ENCODE measurements at places on chromosomes 13 and 19. TPM values are rescaled to one million over a fixed set of nuclear protein-coding genes. Genes with fewer than 3 reads are reported as not detected.

Gene PRR22
- total RNA-seq = 0.68 TPM

Gene SPACA4
- not detected for total RNA-seq

Gene LACC1
- total RNA-seq = 15.7 TPM

Gene SOX1
- not detected for total RNA-seq

Gene CEACAM7
- not detected for total RNA-seq

Gene PRTN3
- not detected for total RNA-seq
